ENCODE measurements at places on chromosomes 5 and 9.
A peak's percentile ranks its signal among the peaks of the same experiment; 100 is the strongest.

GRCh38 chr9:107749787-107750444, 260.3 kb upstream of the KLF4 start:
- DNase-seq: peak; percentile 80

GRCh38 chr9:36078051-36078450, 41.3 kb downstream of the RECK start:
- no peak for DNase-seq

DNA sequence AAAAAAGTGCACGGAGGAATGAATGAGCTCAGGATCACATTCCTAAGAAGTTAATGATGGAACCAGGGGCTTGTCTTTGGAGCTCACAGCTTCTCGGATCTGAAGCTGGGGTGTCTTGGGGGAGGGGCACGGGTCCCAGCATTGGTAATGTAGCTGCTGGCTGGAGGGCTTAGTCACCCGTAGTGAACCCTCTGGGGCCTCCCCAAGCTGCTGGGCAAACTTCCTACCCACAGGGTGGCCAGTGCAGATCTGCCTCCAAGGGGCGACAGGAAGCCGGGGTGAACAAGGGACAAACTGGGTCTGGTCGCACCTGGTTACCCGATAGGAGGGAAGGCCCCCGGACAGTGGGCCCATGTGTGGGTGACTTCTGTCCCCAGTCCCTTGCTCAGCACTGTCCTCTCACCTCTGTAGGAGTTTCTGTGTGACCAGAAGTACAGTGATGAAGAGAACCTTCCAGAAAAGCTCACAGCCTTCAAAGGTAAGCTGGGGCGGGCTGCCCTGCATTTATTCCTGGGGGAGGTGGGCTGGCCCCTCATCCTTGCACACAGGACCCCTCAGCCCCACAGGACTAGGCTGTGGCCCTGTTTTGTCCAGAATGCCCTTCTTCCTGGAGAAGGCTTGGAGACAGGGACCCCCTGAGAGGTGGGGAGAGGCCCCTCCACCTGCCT, 14.1 kb upstream of the NUP214 start:
- DNase-seq: no peak

DNA sequence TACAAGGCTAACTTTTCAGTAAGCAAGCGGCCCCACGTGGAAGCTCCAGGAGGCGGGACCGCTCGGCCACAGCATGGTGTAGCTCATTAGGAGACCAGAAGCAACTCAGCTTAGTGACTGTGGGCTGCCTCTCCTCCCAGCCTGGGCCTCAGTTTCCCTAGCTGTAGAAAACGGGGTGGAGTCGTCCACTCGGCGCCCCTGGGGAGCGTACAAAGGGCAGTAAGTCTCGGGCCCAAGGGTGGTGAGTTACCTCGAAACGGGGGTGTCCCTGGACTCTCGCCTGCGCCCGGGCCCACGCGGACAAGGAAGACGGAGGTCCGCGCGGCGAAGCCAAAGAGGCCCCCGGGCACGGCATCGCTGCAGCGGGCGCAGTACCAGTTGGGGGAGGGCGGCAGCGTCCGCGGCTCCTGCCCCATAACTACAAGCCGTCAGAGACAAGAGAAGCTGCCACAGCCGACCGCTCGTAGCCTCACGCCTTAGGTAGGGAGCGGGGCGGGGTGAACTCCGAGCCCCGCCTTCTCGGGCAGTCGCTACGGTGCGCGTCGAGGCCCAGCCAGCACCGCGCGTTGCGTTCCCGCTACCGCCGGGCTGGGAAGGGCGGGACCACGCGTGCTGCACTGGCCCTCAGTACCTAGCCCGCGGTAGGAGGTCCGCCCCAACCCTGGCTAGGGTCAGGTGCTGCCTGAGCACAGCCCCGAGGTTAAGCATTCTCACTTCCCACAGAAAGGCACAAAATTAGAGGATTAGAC, at the start of gene GEMIN5:
TSS of gene GEMIN5 (minus strand) at position 494 of the 749 bp plus-strand sequence. CDS start at position 416, 78 bp downstream.
- peak; percentile 88 for DNase-seq

GRCh38 chr5:14146725-14147124, 3.6 kb downstream of the TRIO start:
- no peak for DNase-seq
